Stimulated activated CD8-positive, alpha-beta memory T cell treated with anti-CD3 and anti-CD28 coated beads, Interleukin-15, amount 100 ng/mL, for 4 hours (primary cell): ENCODE measurements at places on chromosomes 2 and 18.

GRCh38 chr2:21924640-21925285 is 801.0 kb downstream of the TDRD15 start:
- no peak for DNase-seq

- DNase-seq, result no peak
Observed at GRCh38 chr18:54358495-54359040, 862 bp downstream of the C18orf54 start.

DNA sequence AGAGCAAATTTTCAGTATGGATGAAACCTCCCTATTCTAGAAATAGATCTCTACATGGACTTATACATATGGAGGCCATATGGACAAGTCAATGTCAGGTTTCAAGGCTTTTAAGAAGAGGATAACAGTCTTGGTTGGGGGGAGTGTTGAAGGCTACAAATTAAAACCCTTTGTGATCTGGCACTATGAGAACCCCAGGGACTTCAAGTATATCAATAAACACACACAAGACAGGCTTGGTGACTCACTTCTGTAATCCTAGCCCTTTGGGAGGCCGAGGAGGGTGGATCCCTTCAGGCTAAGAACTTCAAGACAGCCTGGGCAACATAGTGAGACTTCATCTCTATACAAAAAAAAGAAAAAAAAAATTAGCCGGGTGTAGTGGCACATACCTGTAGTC is 127.2 kb upstream of the SP5 start:
- no peak for DNase-seq

DNA sequence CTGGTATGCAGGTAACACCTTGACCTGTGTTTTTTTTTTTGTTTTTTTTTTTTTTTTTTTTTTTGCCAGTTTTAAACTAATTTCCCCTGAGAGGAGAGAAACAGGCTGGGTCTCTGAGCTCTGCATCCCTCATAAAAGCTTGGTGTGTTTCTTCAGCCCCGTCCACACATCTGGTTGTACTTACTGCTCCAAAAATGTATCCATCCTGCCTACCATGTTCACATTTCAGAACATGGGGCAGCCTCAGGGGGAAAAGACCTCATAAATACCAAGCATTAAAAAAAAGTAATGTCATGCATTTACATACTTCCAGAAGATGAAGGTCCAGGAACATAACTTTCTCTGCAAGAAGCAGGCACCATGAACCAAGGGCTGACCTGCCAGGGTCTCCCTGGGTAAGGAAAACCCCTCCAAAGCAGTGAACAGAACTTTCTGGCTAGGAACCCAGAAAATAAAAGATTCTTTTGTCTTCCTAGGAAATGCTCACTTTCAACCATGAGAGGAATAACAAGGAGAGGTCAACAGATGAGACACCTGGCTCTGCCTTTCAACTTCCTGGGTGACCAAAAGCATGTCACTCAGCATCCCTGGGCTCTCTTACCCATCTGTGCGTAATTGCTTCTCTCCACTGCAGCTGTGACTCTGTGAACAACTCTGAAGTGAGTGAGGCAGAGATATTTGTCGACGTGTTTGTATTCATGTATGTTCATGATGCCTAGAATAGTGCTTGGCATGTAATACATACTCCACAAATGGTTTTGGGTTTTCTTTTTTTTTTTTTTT is 118.6 kb downstream of the MCFD2 start:
- DNase-seq, result no peak

DNA sequence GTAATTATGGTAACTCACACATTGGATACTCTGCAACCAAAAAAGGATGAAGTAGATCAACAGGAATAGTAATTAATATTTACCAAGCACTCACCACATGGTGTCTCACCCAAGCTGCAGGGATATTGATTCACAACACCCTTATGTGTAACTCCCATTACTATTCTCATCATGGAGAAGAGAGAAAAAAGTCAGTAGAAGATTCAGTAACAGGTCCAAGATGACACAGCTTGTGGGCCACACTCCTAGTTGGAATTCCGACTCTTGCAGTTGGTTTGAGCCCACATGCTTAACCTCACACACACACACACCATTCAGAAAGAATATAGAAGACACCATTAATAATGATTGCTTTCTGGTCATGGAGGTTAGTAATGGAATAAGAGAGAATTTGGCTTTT is 1.7 kb upstream of the MLPH start:
- no peak for DNase-seq

DNA sequence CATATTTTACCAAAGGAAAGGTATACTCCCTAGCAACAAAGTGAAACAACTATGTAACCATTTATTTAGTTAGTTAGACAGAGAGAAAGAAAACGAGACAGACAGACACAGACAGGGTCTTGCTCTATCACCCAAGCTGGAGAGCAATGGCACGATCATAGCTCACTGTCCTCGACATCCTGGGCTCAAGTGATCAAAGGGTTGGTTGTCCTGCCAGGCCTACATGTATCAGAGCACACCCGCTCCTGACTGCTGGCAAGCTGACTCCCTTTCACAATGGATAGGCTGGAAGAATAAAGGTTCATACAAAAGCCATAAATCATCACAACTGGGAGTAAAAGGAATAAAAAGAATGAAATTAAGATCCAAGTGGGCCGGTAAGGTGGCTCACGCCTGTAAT is 53.5 kb downstream of the ATL2 start:
- no peak for DNase-seq

- no peak for DNase-seq
Observed at GRCh38 chr2:150882751-150883612, 378.7 kb downstream of the RBM43 start.

GRCh38 chr2:43080571-43081021 is 145.8 kb downstream of the ZFP36L2 start:
- DNase-seq, result no peak

DNA sequence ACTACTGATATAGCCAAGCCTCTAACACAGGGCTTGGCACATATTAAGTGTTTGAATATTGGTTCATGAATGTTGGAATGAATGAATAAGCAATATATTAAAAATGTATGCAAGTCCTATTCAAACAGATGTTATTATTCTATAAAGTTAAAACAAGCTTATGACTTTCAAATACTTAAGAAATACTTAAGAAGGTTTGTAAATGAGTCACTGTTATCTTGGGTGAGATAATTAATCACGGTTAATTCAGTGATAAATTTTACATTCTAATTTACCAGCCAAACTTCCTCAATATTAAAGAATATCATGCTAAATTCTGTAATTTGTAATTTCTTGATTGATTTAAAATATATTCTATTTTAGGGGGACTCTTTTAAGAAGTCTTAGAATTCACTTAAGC is 74.8 kb downstream of the RBMS1 start:
- no peak for DNase-seq

GRCh38 chr2:167945660-167946368 is 301.6 kb downstream of the STK39 start:
- no peak for DNase-seq

GRCh38 chr2:7169593-7169992 is 252.4 kb downstream of the RNF144A start:
- no peak for DNase-seq

DNA sequence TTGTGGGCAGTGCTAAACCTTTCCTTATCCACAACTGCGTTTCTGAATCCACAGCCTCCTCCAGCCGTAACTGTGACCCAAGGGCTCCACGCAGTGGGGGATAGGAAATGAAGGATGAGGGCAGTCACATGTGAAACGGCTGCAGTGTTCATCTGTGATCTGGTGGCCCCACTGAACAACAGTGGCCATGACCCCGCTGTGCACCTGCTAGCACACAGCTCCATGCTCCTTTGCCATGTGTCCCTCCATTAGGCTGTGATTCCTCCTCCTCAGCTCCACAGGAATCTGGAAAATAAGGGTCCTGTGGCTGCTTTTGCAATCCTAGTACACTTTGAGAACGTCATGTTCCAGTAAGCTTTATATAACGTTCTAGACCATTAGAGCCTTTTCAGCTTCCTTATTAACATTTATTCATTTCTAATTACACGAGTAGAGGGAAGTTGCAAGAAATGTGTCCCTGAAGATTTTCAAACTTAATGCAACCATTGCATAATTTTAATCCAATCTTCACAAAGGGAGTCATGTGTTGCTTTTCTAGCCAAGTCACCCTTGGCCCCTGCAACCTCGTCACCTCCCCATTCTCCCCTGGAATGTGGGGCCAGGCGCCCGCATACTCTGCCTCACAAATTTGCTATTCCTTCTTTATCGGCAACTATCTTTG is 7.1 kb upstream of the NAPG start:
- no peak for DNase-seq

- DNase-seq, result no peak
Observed at GRCh38 chr18:65235966-65236624, 514.7 kb upstream of the CDH7 start.

GRCh38 chr2:220259662-220260061 is 632.2 kb downstream of the SLC4A3 start:
- no peak for DNase-seq

DNA sequence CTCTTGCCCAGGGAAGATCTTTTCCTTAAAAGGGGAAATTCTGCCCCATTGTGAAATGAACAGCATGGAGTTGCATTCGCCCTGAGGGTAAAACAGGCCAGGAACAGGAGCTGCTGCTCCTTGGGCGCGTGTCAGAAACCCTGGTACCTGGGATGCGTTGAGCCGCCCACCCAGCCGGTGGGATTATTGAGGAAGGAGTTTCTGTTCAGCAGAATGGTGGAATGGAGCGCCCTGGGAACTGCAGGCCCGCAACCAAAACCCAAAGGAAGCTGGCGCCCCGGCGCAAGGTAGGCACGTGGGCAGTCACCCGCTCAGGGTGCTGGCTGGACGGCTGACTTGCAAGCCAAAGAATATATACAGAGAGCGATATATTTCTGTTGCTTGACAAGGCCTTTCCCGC is 73.5 kb downstream of the MTCL1 start:
- DNase-seq, result no peak

- DNase-seq, result no peak
Observed at GRCh38 chr2:239361311-239361642, 39.5 kb downstream of the HDAC4 start.

DNA sequence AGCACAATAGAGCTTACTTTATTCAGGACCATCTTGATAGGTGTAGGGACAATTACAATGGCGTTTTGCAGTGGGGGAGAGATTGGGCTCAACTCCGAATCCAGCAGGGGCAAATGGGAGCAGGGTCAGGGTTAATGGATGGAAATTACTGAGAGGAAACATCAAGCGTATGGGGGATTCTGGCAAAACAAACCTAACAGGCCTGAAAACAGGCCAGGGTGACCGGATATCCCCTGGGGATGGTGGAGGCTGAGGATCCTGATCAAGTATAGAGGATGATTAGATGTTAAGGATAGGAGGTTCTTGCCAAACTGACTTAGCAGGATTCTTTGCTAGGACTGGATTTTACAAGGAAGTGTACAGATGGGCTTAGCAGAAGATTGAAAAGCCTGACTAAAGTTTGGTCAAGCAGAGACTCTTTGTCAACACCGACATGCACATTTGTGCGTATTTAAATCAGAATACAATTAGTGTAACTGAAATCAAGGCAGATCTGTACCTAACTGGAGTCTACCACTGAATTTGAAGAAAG is 54.5 kb upstream of the GPR45 start:
- DNase-seq, result no peak

GRCh38 chr2:42139101-42139500 is 30.1 kb upstream of the EML4 start:
- DNase-seq, result no peak

DNA sequence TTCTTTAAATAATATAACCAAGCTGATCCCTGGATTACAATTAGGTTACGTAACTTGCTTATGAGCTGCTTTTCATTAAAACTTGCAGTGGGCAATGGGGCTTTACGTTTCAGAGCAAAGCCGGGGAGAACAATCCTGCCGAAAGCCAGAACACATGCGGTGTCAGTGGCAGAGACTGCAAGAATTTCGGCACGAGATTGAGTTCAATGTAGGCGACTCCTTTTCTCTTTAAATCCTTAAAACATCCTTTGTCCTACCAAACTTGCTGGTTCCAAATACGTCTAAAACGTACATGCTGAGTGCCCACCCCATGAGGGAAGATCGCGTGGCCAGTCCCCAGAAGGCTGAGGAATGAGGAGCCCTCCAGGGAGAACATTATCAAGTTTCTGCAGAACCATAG is 36.8 kb upstream of the NCOA1 start:
- no peak for DNase-seq

DNA sequence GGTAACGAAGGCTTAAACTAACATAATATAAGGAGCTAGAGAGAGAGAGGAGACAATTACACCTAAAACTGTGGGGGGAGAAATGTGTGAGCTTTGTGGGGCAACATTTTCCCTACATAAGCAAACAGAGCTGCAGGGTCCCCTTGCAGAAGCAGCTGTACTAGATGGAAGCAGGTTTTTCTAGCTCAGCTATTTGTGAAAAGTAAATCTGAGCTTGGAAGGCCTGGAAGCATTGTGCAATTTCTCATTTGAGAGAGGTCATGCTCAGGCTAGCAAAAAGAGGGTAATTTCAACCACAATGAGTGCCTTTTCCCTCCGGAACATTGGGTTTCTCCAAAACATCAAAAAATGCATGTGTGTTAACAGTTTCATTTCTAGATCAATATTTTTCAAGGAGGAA is 130.0 kb downstream of the ARL4C start:
- DNase-seq, result no peak

DNA sequence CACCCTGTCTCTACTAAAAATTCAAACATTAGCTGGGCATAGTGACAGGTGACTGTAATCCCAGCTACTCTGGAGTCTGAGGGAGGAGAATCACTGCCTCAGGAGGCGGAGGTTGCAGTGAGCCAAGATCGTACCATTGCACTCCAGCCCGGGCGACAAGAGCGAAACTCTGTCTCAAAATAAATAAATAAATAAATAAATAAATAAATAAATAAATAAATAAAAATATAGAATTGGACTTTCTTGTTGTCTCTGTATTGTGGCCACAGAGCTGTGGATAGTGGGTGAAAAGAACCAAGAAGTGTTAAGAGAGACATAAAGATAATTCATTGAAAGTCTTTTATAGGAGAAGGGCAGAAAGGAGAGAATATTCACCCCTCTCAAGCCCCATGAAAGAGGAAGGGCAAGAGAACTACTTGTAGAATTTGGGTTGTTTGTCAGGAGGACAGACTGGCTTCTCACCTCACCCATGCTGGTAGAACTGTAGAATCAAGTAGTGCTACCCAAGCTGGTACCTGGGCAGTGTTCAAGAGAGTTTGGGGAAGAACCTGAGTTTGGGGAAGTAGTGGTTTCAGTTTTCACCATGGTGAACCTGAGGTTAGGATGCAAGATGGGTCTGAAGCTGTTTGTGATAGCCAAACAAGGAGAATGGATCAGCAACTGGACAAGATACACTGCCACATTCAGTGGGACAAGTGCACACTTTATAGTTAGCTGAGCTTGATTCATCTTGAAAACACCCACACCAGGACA is 256.5 kb downstream of the CD226 start:
- DNase-seq, result no peak

GRCh38 chr2:120632796-120633646 is 102.6 kb upstream of the GLI2 start:
- DNase-seq, result no peak

DNA sequence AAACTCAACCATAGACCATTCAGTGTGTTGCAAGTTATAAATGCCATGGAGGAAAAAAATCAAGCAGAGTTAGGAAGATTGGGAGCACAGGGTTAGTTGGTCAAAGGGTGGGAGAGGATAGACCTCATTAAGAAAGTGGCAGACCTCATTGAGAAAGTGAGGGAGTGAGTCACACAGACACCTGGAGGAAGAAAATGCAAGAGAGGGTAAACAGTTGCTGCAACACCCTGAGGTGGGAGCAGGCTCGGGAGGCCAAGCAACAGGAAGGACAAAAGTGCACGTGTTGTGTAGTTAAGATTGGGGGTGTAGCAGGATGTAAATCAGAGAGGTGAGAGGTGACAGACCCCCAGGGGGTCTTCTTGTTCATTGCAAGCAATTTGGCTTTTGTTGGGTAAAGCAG is 6.4 kb downstream of the IL1RL1 start:
- DNase-seq, result no peak
